HepG2 (cell line): ENCODE measurements at places on chromosomes 13 and 19. TPM values are rescaled to one million over a fixed set of nuclear protein-coding genes. Genes with fewer than 3 reads are reported as not detected.

- H3K27ac ChIP-seq, result no peak overlapping the region
- no peak for DNase-seq
- no peaks in the 10 kb centered on the region for H3K36me3 ChIP-seq
Observed at GRCh38 chr19:2341244-2341751, 12.8 kb downstream of the SPPL2B start.

GRCh38 chr13:77583581-77583980, 48.1 kb downstream of the SCEL start:
- H3K4me3 ChIP-seq, result no peak overlapping the region
- H3K27ac ChIP-seq, result no peak overlapping the region
- no peaks in the 10 kb centered on the region for H3K36me3 ChIP-seq
- H3K4me1 ChIP-seq, result no peaks in the 10 kb centered on the region
- no peak for DNase-seq

- DNase-seq, result no peak
- H3K27me3 ChIP-seq, result peaks cover 7% of the 10 kb centered on the region; the same call in 2 of the 3 replicates
- peaks cover 43% of the 10 kb centered on the region for H3K4me1 ChIP-seq
- H3K27ac ChIP-seq, result peak overlapping the region; percentile 86
- H3K4me3 ChIP-seq, result no peak overlapping the region
- H3K36me3 ChIP-seq, result peaks cover 18% of the 10 kb centered on the region; the same call in 2 of the 3 replicates
Observed at GRCh38 chr19:993831-994393, 6.3 kb upstream of the GRIN3B start.

DNA sequence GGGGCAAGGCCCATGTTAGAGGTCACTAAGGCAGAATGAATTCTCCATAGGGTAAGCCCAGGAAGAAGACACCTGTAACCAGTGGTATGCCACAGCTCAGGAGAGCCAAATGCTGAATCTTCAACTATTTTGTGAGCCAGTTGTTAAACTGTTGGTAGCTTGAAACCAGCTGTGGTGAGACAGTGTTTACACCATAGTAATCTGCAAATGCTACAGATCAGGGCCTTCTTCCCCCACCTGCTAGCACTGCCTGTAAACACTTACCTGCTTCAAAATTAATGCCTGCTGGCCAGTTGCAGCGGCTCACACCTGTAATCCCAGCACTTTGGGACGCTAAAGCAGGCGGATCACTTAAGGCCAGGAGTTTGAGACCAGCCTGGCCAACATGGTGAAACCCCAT, 12.1 kb downstream of the FBXL12 start:
- H3K4me3 ChIP-seq, result no peak overlapping the region
- H3K36me3 ChIP-seq, result peaks cover 12% of the 10 kb centered on the region
- no peaks in the 10 kb centered on the region for H3K27me3 ChIP-seq
- no peaks in the 10 kb centered on the region for H3K4me1 ChIP-seq

DNA sequence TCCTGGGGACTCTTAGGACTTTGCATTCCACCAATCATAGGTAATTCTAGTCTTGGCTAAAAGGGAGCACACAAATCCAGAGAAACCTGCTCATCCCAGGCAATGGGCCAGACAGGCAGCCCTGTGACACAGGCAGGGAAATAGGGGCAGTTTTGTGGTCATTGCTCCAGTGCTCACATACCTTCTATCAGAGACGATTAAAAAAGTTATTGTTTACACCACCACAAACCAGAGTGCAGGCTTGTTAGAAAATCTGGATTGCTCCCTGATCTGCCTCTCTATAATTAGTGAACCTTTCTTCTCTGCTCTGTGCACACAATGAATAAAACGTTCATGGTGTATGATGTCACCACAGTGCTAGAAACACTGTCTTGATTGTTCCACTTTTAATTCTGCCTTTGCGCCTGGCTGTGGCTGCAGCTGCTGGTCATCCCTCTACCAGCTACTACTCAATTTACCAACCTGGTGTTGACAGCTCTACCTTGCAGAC, 121.6 kb upstream of the SPATA13 start:
- no peaks in the 10 kb centered on the region for H3K36me3 ChIP-seq
- peak; percentile 22 for DNase-seq
- H3K27me3 ChIP-seq, result 0 out of 3 replicates have a peak, but pooled peaks cover 8% of the 10 kb centered on the region
- H3K4me1 ChIP-seq, result peaks cover 37% of the 10 kb centered on the region
- H3K4me3 ChIP-seq, result no peak overlapping the region

The AXL gene
- polyA plus RNA-seq, result 5.7 and 5.9 TPM in 2 replicates

- no peaks in the 10 kb centered on the region for H3K27me3 ChIP-seq
- no peak for DNase-seq
- H3K4me3 ChIP-seq, result no peak overlapping the region
- H3K4me1 ChIP-seq, result no peaks in the 10 kb centered on the region
Observed at GRCh38 chr13:65971541-65971940, 1258.6 kb downstream of the PCDH9 start.

DNA sequence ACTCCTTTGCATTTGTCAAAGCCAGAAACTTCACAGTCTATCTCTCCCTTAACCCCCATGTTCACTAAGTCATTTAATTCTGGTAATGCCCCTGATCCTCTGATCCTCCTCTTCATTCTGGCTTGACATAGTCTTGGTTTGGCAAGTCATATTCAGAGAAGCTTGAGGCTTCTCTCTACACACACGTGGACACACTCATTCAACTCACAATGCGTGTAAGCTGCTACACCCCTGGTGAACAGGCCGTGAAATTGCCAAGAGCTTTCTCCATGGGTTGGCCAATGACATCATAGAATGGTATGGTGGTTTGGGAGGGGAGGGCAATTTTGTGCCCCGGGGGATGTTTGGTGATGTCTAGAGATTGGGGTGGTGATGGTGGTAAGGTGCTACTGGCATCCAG, 47.9 kb upstream of the FLT1 start:
- DNase-seq, result no peak
- no peak overlapping the region for H3K27ac ChIP-seq
- no peaks in the 10 kb centered on the region for H3K4me1 ChIP-seq
- no peaks in the 10 kb centered on the region for H3K36me3 ChIP-seq

The BCAM gene
- polyA plus RNA-seq, result 62.7 and 68.0 TPM in 2 replicates

The SULT2B1 gene
- 0.07 and 0.13 TPM in 2 replicates for polyA plus RNA-seq

GRCh38 chr19:41930926-41931592, 2.8 kb upstream of the ERFL start:
- no peaks in the 10 kb centered on the region for H3K36me3 ChIP-seq
- H3K27me3 ChIP-seq, result peaks cover 11% of the 10 kb centered on the region
- H3K27ac ChIP-seq, result no peak overlapping the region
- peaks cover 11% of the 10 kb centered on the region for H3K4me1 ChIP-seq
- DNase-seq, result no peak

The FFAR3 gene
- polyA plus RNA-seq, result not detected in 2 replicates

DNA sequence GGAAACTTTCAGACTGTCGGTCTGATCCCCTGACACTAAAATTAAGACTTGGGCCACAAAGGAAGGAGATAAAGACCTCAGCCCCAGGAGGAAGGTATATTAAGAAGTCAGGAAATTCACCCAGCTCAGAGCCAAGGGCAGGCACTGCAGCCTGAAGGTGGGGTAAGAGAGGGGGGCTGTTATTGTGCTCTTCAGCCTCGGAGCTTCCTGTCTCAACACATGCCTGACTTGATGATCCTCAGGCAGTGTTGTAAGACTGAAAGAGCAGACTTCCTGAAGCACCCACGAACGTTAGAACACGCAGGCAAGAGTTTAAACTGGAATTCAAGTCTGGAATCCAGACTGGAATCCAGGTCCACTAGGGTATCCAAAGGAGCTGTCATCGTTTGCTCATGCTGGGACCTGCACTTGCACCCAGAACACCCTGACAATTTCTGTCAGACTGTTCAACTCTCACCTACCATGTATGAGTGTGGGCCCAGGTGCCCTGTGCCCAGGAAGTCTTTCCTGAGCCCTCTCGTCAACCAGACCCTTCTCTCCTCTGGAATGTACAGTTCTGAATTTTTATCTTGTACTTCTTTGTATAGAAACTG, 10.7 kb upstream of the FLT1 start:
- H3K27me3 ChIP-seq, result no peaks in the 10 kb centered on the region; the same call in 1 of the 2 replicates
- no peak overlapping the region for H3K4me3 ChIP-seq
- H3K36me3 ChIP-seq, result no peaks in the 10 kb centered on the region
- no peak for DNase-seq

The ZNF112 gene
- 1.8 and 2.1 TPM in 2 replicates for polyA plus RNA-seq

The TEX29 gene
- polyA plus RNA-seq, result 0.12 and 0.34 TPM in 2 replicates

The DHPS gene
- polyA plus RNA-seq, result 84.3 and 84.6 TPM in 2 replicates

DNA sequence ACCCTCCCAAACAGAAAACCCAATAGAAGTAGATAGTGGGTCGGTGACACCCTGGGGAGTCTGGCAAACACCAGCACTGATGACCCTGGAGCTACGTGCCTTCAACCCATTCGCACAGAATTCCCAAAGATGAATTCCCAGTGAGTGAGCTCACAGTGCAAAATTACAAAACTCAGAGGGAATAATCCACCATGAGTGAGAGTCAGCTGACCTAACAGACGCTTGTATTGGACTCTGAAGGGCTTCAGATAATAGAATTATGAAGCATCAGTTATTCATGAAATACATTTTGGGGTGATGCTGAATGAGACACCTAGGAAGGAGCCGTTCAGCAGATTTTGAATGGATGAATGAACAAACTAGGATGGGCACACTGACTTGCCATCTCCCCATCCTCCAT, 40.2 kb downstream of the KCNC3 start:
- H3K27ac ChIP-seq, result no peak overlapping the region
- no peak for DNase-seq
- H3K27me3 ChIP-seq, result no peaks in the 10 kb centered on the region
- no peaks in the 10 kb centered on the region for H3K4me1 ChIP-seq
- H3K36me3 ChIP-seq, result 0 out of 3 replicates have a peak, but pooled peaks cover 11% of the 10 kb centered on the region

- DNase-seq, result no peak
- H3K27ac ChIP-seq, result no peak overlapping the region
- H3K4me3 ChIP-seq, result no peak overlapping the region
- H3K4me1 ChIP-seq, result peaks cover 23% of the 10 kb centered on the region
- no peaks in the 10 kb centered on the region; the same call in 2 of the 3 replicates for H3K27me3 ChIP-seq
Observed at GRCh38 chr19:7638802-7639465, 2.0 kb downstream of the STXBP2 start.

The MYO16 gene
- not detected in 2 replicates for polyA plus RNA-seq

The FSTL3 gene
- polyA plus RNA-seq, result 15.6 and 30.9 TPM in 2 replicates

GRCh38 chr19:33813391-33814101, 16.9 kb downstream of the KCTD15 start:
- no peak overlapping the region for H3K27ac ChIP-seq
- no peak overlapping the region for H3K4me3 ChIP-seq
- H3K4me1 ChIP-seq, result no peaks in the 10 kb centered on the region
- no peak for DNase-seq
- H3K27me3 ChIP-seq, result no peaks in the 10 kb centered on the region; the same call in 2 of the 3 replicates
- H3K36me3 ChIP-seq, result peaks cover 17% of the 10 kb centered on the region; the same call in 2 of the 3 replicates

DNA sequence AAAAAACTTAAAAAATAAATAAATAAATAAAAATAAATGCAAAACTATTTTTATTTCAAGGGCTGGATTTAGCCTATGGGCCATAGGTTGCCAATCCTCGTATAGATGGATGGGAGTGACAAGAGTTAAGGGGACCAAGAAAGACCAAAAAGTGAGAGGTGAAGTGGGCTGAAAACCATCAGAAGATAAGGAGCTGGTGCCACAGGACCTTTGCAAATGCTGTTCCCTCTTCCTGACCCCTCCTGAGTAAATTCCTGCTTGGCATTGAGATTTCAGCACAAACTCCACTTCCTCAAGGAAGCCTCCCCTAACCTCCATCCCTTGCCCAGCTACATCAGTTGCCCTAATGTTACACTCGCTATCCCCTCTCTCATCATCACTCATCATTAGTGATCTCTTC, 11.0 kb downstream of the OR1I1 start:
- no peak overlapping the region for H3K4me3 ChIP-seq
- 0 out of 3 replicates have a peak, but pooled peaks cover under 1% of the 10 kb centered on the region for H3K27me3 ChIP-seq
- peaks cover 26% of the 10 kb centered on the region for H3K4me1 ChIP-seq
- no peak overlapping the region for H3K27ac ChIP-seq
- H3K36me3 ChIP-seq, result no peaks in the 10 kb centered on the region

The CEACAM3 gene
- not detected in 2 replicates for polyA plus RNA-seq

GRCh38 chr19:48509467-48510194, 2.0 kb downstream of the LMTK3 start:
- DNase-seq, result no peak
- peaks cover 23% of the 10 kb centered on the region for H3K4me1 ChIP-seq
- H3K36me3 ChIP-seq, result no peaks in the 10 kb centered on the region
- no peak overlapping the region for H3K4me3 ChIP-seq
- H3K27me3 ChIP-seq, result peaks cover 7% of the 10 kb centered on the region; the same call in 1 of the 2 replicates
- H3K27ac ChIP-seq, result no peak overlapping the region

GRCh38 chr19:31262725-31263191, 86.5 kb downstream of the TSHZ3 start:
- H3K27ac ChIP-seq, result no peak overlapping the region
- H3K4me3 ChIP-seq, result no peak overlapping the region
- no peak for DNase-seq
- no peaks in the 10 kb centered on the region for H3K27me3 ChIP-seq

The CALR3 gene
- not detected in 2 replicates for polyA plus RNA-seq

DNA sequence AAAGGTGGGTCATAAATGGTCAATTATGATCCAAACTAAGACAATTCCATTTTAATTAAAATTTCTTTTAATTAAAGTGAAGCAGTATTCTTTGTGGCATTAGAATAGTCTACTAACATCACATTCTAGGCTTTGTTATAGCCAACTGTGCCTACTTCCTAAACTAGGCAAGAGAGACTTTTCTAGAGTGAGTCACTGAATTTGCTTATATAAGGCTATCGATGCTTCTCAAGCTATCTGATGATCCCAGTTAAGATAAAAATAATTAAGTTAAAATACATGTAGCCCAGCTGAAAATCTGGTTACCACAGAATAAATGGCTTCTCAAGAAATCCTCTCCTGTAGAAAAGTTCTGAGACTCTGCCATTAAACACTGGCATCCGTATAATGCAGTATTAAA, 12.5 kb downstream of the ANKRD10 start:
- H3K27ac ChIP-seq, result no peak overlapping the region
- peaks cover 10% of the 10 kb centered on the region for H3K4me1 ChIP-seq
- no peaks in the 10 kb centered on the region for H3K27me3 ChIP-seq
- H3K36me3 ChIP-seq, result peaks cover 9% of the 10 kb centered on the region

- peaks cover 32% of the 10 kb centered on the region for H3K4me1 ChIP-seq
- H3K4me3 ChIP-seq, result peak overlapping the region; percentile 99
- H3K27ac ChIP-seq, result peak overlapping the region; percentile 73
- H3K36me3 ChIP-seq, result no peaks in the 10 kb centered on the region
- DNase-seq, result peak; percentile 81
Observed at GRCh38 chr19:41957838-41958366, 1.2 kb downstream of the RABAC1 start.

The GJB6 gene
- polyA plus RNA-seq, result not detected in 2 replicates

DNA sequence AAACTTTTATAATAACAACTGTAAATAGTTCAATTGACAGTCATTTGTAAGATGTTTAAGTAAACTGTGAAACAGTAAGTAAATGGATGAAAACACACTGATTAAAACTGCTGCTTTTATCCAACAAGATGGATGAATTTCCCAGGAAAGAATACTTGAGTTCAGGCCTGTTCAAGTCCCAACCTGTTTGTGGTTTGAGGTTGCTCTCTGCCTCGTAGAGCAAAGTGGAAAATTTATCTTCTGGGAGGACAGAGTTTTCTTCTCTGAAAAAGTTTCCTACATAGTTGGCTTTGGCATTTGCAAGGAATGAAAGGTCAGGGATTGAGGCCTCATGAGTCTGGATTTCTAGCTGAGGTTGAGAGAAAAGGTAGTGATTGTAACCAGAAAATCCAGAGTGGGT, 15.2 kb upstream of the ZNF543 start:
- no peak overlapping the region for H3K27ac ChIP-seq
- H3K4me3 ChIP-seq, result no peak overlapping the region
- H3K4me1 ChIP-seq, result no peaks in the 10 kb centered on the region
- H3K27me3 ChIP-seq, result no peaks in the 10 kb centered on the region

The EFNB2 gene
- polyA plus RNA-seq, result 0.05 and 0.11 TPM in 2 replicates
